ENCODE measurements at places on chromosomes 7 and 10. TPM values are rescaled to one million over a fixed set of nuclear protein-coding genes. Genes with fewer than 3 reads are reported as not detected.

DNA sequence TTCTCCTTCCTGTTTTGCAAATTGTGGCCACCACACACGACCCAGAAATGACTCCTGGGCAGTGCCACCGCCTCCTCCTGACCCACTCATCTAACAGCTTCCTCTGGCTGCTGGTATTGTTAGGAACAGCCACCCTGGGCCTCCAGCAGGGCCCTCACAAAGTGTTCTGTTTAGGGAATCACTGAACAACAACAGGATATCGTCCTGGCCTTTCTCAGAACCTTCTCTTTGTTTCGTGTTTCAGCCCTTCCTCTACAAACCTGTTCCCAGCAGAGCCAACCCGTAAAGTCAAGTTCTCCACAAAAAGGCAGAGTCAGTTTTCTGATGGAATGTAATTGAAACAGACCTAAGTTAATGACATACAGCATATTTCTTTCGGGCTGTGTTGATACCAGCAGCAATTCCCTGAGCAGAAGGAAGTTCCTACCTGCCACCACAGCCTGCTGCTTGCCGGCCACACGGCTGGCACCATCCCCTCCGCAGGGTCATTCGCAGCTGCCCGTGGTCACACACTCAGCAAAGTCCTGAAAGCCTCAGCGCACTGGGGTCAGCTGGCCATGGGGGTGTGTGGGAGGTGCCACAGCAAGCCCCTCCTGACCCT lies 91.7 kb upstream of the PITRM1 start:
- peak; percentile 68 for ATAC-seq

Gene ASB4
- not detected for total RNA-seq

Gene PAPSS2
- 15.1 TPM for total RNA-seq

DNA sequence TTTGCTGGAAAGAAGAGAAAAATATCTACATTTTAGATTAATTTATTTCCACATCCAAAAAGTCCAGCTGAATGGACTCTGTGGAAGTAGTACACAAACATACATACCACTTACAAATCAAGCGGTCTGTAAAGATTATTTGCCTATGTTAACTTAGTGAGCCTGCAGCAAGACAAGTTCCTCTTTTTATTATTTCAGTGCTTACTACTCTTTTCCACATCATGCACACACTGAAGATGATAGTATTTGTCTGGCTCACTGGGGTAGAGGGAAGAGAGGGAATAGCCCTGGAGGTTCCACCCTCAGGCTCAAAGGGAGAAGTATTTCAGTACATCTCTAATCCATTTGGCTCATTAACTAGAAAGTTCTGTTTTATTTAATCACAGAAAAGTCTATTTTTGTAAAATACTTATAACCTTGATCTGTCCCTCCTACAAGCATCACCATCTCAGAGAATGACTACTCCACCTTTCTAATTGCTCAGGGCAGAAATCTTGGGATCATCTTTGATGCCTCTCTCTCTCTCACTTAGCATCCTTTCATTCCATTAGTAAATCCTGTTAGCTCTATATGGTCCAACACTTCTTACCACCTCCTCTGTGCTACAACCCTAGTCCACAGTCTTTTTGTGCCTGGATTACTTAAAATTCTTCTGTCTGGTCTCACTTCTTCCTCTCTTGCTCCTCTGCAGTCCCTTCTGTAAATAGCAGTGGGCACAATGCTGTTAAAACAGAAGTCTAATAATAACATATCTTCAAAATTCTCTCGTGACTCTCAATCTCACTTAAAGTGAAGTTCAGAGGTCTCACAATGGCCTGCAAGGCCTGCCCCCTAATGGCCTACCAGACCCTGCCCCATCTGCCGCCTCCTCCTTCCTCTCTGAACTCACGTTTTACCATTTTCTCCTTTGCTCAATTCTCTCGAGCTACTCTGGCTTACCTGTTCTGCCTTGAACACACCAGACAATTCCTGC lies 64.3 kb upstream of the CCDC6 start:
- no peak for ATAC-seq

DNA sequence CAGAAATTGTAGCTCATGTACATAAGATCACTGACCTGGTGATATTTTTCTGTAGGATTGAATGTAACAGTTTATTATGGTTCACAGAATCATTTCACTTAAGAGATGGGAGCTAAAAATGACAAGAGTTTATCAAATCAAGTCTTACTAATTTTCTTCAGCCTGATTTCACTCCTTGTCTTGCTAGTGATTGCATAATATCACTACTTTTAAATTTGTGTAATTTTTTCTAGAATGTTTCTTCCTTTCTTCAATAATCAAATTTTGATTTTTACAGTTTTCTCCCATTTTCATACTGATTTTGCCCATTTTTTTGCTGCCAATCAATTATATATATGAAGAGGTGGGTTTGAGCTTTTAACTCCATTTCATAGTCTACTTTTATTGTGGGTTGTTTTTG lies 68.8 kb upstream of the TMEM140 start:
- ATAC-seq = no peak

GRCh38 chr10:34727595-34728033 lies 87.5 kb downstream of the PARD3 start:
- no peak for ATAC-seq

DNA sequence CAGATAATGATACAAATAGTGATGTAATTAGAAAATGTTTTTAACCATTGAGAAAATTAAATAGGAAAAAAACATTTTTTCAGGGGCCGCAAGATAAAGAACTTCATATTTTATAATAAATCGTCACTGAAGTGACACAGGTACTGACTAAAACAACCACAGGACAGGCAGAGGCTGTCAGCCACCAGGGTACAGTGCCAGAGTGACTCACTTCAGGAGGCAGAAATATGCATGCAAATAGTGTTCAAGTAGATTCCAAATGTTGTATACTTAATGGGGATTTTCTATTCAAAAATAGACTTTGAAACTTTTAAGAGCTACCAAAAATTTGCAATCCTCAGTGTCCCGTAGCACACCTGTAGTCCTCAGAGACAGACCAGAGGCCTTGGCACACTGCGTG lies 68.6 kb downstream of the FRMPD2 start:
- ATAC-seq = no peak

Gene PYROXD2
- 7.8 TPM for total RNA-seq

Gene ST7
- 23.2 TPM for total RNA-seq

- ATAC-seq = no peak
Observed at GRCh38 chr10:79434821-79435251, 10.6 kb downstream of the ZCCHC24 start.

- ATAC-seq = no peak
Observed at GRCh38 chr7:20793694-20794394, 7.2 kb upstream of the SP8 start.

Gene SORBS1
- total RNA-seq = 1,866 TPM

Gene BAMBI
- 5.7 TPM for total RNA-seq

DNA sequence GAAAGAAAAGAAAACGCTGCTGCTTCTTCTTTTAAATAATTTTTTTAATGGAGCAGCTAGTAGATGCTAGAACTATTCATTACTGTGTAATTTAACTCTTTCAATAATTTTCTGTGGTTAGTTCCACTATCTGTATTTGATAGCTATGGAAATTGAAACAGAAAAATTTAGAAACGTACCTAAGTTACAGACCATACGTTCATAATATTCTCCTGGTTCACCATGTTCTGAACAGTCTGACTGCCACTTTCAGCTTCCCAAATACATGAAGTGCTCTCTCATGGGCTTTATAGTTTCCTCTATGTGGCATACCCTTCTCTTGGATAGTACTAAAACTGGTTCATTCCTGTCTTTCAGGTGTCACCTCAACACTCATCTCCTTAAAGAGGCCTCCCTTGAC lies 508.0 kb downstream of the MDFIC start:
- ATAC-seq = no peak

DNA sequence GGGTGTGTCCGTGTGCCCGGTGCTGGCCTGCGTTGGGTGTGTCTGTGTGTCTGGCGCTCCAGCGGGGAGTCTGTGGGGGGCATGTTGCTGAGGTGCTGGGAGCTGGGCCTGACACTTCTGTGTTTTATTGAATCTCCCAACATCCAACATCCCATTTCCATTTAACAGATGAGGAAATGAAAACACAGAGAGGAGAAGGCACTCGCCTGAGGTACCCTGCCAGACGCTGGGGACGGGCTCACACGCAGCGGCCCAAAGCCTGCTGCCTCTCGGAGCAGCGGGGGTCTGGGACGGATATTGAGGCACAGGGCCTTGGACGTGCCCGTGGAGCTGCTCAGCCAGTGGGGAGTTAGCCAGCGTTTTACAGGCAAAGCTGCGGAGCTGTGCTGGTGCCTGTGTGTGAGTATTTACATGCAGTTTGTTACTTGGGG lies 133.9 kb downstream of the DNAJB6 start:
- no peak for ATAC-seq

DNA sequence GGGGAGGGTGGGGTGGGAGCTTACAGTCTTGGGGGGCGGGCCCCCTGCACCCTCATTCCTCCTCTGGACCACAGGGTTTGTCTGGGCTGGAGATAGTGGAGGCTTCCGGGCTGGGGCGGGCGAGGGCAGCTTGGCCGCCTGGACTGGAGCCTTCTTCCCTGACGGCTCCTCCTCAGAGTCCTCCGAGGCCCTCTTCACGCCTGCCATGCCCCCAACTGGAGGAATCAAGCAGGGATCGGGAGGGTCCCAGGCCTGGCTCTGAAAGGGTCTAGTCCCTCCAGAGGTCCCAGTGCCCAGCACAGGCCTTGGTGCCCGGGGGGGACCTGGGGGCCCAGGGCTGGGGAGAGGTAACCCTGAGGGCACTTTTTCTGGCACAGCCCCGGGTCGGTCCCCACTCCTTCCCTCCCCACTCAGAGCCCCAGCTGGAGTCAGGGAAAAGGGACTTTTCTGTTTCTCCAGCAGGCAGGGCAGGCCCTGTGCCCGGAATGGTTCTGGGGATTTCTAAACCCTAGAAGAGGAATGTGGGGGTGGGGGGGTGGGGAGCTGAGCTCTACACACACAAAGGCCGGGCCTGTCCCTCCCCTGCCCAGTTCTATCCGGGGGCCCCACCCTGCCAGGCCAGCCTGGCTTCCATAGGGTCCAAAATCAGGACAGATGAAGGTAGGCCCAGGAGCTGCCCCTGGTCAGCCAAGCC lies 11.6 kb downstream of the MICALL2 start:
- peak; percentile 32 for ATAC-seq

Gene TMEM225B
- not detected for total RNA-seq

GRCh38 chr10:72462261-72462660 lies 107.5 kb upstream of the DNAJB12 start:
- no peak for ATAC-seq

Gene AEBP1
- total RNA-seq = 141 TPM

GRCh38 chr7:50426280-50427045 lies 23.7 kb downstream of the FIGNL1 start:
- ATAC-seq = no peak

DNA sequence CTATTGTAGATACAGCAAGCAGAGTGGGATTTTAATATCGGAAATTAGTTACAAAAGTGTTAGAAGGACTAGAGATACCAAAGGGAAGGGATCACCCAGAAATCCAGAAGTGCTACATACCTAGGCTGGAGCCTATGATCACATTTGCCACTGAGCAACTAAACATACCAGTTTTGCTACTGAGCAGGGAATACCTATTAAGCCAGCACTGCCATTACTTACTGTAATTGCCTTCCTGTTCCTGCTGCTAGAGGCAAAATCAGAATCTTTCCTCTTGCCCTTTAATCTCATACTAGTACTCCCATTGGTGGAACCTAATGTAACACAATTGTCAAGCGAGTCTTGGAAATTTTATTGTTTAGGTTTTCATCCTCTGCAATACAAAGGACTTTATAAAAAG lies 121.7 kb downstream of the ATRNL1 start:
- no peak for ATAC-seq

Gene SAMD9L
- total RNA-seq = 5.5 TPM

DNA sequence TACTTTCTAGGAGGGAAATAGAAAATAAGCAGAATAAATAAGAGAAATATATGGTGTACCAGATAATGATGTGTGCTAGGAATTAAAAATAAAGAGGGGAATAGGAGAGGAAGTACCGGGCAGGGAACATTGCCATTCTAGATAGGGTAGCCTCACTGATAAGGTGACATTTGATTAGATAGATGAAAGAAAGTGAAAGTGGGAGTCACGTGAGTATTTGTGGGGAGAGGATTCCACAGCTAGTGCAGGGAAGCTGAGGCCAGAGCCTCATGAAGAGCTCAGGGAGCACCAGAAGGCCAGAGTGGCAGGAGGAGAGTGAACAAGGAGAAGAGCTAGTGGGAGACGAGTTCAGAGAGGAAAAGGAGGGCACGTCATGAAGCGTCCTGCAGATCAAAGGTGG lies 49.1 kb downstream of the CDHR3 start:
- no peak for ATAC-seq

DNA sequence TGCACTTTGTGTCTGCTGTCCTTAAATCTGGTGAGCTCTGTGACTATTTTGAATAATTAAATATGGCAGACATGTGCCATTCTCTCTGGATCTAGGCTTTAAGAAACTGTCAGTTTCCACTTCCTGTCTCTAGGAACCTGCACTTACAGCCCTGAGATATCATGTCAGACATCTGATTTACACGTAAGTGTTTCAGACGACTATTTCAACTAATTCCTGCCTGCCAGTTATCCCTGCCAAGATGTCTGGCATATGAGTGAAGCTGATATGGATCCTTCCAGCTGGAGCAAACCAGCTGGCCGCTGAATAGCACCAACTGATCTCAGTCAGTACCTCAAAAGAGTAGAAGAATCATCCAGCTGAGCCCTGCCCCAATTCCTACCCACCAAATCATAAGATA lies 362.2 kb upstream of the SMIM30 start:
- no peak for ATAC-seq

Gene JCAD
- total RNA-seq = 37.3 TPM

Gene UPK3BL1
- 18.9 TPM for total RNA-seq

GRCh38 chr10:42939237-42939636 lies 137.6 kb upstream of the RET start:
- no peak for ATAC-seq

Gene ANXA8
- total RNA-seq = 0.47 TPM

DNA sequence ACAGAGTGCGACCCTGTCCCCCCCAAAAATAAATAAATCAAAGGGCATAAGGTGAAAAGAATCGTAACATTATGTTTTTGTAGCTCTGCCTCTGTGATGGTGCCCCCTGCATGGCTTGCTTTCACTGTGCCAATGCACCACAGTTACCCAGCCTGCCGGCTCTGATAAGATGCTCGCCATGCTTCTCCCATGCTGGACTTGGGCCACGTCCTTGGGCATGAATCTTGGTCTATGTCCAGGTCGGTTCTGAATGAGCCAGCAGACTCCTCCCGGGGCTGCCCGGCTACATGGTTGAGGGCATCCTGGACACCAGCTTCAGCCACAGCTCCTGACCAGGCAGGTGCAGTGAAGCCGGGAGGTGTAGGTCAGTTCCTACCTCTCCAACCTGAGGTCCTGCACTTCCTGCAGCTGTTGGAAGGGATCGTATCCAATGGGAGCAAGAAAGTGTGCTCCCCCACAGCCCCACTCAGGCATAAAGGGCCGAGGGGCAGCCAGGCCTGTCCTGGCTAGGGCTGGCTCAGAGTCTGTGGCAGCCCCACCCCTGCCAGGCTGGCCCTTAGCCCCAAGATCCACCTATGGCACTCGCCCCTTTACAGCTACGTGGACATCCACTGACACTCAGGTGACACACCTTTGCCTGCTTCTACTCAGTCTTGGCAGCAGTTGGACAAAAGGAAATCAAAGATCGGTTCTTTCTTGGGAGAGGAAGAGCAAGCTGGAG lies 34.1 kb downstream of the CHST3 start:
- no peak for ATAC-seq

GRCh38 chr7:111763221-111763801 lies 201.0 kb upstream of the IMMP2L start:
- ATAC-seq = no peak

Data from gastroesophageal sphincter (tissue), 4 donors.